ENCODE measurements at places on chromosomes 16 and 17. TPM values are rescaled to one million over a fixed set of nuclear protein-coding genes. Genes with fewer than 3 reads are reported as not detected.
A peak's percentile ranks its signal among the peaks of the same experiment; 100 is the strongest.

DNA sequence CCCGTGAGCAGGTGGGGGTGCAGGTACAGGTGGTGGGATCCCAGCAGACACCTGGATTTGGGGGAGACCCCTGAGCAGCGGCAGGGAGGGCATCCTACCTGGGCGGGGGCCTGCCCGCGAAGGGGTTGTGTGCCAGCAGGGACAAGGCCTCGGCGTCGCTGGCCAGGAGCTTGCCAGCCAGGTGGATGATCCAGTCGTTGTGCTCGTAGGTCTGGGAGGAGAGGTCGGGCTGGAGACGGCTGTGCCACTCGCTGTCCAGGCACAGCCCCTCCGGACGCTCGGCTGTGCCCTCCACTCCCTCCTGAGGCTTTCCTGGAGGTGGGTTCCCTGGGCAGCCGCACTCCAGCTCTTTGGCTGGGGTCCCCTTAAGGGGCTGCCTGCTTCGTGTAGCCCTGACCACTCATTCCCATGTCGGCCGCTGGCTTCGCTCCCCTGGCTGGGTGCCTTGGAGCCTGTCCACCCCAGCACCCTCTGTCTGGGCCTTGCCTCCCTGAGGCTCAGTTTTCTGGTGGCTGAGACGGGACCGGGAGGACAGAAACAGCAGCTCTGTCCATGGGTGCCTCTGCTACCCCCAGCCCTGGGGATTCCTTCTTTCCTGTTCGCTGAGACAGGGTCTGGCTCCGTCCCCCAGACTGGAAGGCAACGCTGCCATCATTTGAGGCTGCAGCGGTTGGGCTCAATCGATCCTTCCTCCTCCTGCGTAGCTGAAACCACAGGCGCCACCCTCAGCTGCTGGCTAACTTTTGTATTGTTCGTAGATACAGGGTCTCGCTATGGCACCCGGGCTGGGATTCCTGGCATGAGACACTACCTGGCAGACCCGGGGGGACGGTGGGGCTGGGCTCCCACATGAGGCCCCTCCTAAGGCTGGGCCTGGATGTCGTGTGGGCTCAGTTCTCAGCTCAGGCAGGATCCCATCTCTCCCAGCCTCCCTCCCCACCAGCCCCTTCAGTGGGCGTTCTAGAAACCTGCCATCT lies 68.6 kb upstream of the GNG13 start:
- DNase-seq = no peak

Gene ITGAL
- total RNA-seq = 6.7 TPM

GRCh38 chr17:32494621-32495358 lies 8.0 kb downstream of the CDK5R1 start:
- no peak for DNase-seq

GRCh38 chr17:7403043-7403726 lies 712 bp downstream of the TMEM256 start:
- peak; percentile 75 for DNase-seq

Gene CASKIN1
- total RNA-seq = 0.15 TPM

GRCh38 chr17:75412455-75413317 lies 7.2 kb upstream of the GRB2 start:
- peak; percentile 75 for DNase-seq

DNA sequence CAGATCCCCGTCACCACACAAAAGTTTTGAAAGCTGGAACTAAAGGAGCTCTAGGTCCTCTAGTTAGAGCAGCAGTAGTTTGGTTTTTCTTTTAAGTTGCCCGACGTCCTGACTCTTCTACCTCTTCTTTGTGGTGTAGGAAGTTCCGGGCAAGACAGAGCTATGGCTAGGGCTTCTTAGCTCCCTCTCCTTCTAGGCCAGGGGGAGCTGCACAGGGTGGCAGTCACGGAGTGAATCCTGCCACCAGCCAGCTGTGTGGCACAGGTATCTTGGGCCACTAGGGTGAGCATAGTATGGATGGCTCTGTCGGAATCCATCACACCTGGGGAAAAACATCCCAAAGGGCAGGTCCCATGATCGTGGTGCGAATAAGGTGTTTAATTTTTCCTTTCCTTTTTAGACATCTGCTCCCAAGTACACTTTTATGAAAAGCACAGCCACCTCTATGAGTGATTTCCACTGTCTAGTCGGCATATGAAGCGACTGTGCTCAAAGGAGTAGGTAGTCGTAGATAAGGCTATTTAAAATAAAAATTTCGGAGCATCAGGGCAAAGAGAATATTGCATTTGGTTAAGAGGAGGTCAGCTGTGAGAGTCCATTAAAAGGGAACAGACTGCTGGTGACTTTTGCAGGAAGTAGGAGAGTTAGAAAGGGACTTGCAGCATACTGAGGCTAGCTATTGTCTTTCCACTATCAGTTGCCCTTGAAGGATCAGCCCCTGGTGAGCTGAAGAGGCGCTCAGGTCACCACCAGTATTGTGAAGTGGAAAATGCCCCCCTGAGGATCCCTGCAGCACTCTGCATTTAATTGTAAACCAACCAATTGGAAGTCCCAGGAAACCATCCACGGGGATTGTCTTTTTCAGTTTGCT lies 2.1 kb downstream of the PRKCA start:
- peak; percentile 42 for DNase-seq

GRCh38 chr16:4263504-4264436 lies 9.1 kb downstream of the TFAP4 start:
- peak; percentile 71 for DNase-seq

DNA sequence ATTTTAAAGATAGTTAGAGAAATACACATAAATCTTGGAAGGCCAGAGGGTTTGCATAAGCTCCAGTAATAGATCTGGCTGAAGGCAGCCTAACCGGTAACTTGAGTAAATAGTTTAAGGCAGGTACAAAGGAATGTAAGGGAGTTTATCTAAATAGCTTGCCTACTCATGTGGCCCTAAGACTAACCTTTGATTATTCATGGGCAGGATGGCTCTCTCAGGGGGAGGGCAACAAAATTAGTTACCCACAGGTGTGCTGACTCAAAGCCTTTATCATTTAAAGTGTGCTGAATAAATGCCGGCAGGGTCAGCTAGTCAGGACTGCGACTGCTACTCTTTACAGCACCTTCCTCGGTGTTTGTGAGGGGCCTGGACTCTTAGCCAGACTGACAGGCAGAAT lies 761.3 kb upstream of the KIF2B start:
- no peak for DNase-seq

Gene GAS7
- total RNA-seq = 6.3 TPM

Gene QPRT
- total RNA-seq = 44.9 TPM
